Activated CD8-positive, alpha-beta T cell treated with anti-CD3 and anti-CD28 coated beads, Interleukin-2, amount 10 ng/mL, durations not matched to agents 7 days and 5 days (primary cell): ENCODE measurements at places on chromosomes 3 and 15. TPM values are rescaled to one million over a fixed set of nuclear protein-coding genes. Genes with fewer than 3 reads are reported as not detected.

Gene PODXL2
- total RNA-seq = 1.7 TPM

DNA sequence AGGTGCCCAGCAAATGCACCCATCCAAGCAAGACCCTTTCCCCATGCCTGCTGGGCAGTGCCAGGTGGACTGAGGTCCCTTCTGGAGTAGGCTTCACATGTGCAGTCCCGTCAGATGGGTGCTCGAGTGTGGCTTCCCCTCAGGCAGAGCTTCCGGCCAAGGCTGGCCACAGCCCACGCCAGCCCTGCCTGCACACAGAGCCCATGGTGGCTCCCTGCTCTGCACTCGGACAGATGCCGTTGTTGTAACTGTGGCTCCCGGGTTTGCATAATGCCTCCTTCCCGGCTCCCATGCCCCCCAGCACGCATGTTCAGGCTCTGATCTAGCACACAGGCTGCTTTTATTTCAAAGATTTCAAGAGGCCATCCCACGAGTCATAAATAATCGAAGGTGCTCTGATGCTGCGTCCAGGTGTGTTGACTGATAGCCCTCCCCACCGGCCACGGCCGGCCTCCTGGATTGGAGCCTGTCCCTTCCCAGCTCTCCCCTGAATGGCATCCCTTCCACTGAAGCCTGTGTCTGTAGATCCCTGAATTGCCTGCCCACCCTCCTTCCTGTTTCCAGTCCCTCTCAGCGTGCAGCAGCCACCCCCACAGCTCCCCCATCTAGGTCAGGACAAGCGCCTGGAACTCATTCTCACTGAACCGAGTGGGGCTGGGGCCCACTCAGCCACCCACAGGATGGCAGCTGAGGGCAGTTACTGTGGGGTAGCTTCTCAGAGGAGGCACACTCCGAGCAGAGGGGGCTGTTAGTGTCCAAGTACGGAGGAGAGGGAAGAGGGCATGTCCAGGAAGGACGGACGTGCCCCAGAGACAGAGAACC is 100.0 kb upstream of the LINGO1 start:
- H3K36me3 ChIP-seq = no peaks in the 10 kb centered on the region
- no peak for DNase-seq
- H3K4me3 ChIP-seq = no peak overlapping the region
- peaks cover 5% of the 10 kb centered on the region for H3K27me3 ChIP-seq
- H3K4me1 ChIP-seq = no peaks in the 10 kb centered on the region

Gene LTK
- total RNA-seq = 0.21 TPM

DNA sequence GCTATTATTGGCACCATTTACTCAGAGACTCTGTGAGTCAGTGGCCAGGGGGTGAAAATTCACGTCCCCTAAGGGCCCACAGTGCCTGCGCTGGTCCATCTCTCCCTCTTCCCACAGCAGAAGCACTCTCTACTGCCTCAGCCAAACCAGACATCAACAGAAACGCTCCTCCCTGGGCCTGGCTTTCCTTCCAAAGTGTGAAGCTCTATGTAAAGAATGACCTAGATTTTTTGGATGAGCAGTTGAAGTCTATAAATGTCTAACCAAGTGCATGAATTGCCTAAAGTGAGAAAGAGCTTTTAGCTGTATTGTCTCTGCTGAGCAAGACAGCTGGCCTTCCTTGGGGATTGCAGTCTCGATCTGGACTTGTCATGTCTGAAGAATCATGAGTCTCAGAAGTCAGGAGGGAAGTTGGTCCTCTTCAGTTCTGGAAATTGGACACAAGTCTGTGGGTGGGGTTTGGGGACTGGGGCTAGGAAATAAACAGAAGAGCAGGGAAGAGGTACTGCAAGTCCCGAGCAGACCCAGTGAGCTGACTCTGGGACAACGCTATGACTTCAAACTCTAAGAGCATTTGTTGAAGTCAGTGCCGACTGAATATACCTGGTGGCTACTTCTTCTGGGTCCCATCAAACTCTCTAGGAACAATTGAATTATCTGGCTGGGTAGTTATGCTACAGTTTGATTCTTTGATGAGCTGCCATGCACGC is 29.0 kb downstream of the RASGRP1 start:
- H3K4me1 ChIP-seq = peaks cover 97% of the 10 kb centered on the region
- H3K27me3 ChIP-seq = no peaks in the 10 kb centered on the region
- peak overlapping the region; percentile 73 for H3K27ac ChIP-seq
- H3K4me3 ChIP-seq = no peak overlapping the region
- DNase-seq = peak; percentile 13
- H3K36me3 ChIP-seq = peaks cover 93% of the 10 kb centered on the region

- no peak overlapping the region for H3K4me3 ChIP-seq
- H3K36me3 ChIP-seq = no peaks in the 10 kb centered on the region
- H3K4me1 ChIP-seq = no peaks in the 10 kb centered on the region
- H3K27me3 ChIP-seq = no peaks in the 10 kb centered on the region
These were observed 21.9 kb downstream of the POLR2M start for GRCh38 chr15:57728436-57728835.

DNA sequence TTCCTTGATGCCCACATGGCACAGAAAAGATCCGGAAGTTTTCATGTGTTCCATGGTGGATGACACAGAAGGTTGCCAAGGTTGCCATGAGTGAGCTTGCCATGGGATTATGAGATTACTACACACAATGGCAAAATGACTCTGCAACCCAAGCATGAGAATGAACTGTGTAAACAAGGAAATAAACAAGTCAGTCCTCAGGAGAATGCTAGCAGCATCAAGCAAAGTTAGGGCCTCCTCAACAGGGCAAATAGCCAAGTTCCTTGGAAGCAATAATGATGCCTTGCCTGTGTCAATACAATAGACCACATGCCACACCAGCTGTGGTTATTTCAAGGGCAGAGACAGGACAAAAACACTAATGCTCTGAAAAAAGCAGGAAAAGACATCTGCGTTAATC is 41.8 kb downstream of the AQR start:
- no peak overlapping the region for H3K4me3 ChIP-seq
- no peaks in the 10 kb centered on the region for H3K4me1 ChIP-seq
- H3K27me3 ChIP-seq = no peaks in the 10 kb centered on the region
- H3K27ac ChIP-seq = no peak overlapping the region
- no peak for DNase-seq

DNA sequence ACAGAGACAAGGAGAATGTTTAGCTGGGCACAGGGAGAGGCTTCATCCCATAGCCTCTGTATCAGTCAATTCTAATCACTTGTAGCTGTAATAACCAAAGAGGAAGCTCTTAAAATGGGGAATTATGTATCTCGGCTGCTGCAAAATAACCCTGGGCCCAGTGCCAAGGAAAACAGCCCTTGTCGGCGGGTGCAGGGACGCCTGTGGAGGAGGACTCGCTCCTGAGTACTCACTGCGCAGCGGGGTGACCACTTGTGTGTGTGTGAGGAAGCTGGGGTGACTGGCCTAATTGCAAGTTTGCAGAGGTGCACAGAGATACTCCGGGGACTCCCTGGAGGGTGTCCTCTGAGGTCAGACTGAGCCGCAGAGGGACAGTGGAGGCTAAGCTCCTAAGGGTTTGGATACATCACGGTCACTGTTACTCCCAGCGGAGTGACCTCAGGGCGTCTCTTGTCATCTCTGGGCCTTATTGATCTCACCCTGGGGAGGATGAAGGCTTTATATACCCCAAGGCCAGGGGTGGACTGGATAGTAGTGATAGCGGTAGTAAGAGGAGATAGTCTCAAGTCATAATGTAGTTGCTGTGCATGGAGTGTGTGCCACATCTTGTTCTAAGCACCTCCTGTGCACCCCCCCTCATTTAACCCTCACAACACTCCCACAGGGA is 37.2 kb downstream of the SLC6A6 start:
- no peaks in the 10 kb centered on the region for H3K27me3 ChIP-seq
- H3K27ac ChIP-seq = peak overlapping the region; percentile 32
- H3K36me3 ChIP-seq = peaks cover 14% of the 10 kb centered on the region
- DNase-seq = no peak
- no peak overlapping the region for H3K4me3 ChIP-seq

DNA sequence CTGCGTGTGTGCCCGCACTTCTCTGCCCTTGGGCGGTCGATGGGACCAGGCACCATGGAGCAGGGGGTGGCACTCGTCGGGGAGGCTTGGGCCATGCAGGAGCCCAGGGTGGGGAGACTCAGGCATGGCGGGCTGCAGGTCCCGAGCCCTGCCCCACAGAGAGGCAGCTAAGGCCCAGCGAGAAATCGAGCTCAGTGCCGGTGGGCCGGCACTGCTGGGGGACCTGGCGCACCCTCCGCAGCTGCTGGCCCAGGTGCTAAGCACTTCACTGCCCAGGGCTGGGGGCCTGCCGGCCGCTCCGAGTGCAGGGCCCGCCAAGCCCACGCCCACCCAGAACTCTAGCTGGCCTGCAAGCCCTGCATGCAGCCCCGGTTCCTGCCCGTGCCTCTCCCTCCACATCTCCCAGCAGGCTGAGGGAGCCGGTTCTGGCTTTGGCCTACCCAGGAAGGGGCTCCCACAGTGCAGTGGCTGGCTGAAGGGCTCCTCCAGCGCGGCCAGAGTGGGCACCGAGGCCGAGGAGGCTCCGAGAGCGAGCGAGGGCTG is 553 bp upstream of the RTP4 start:
- DNase-seq = no peak
- peaks cover 24% of the 10 kb centered on the region for H3K4me1 ChIP-seq
- H3K36me3 ChIP-seq = peaks cover 42% of the 10 kb centered on the region
- peak overlapping the region; percentile 93 for H3K27ac ChIP-seq

DNA sequence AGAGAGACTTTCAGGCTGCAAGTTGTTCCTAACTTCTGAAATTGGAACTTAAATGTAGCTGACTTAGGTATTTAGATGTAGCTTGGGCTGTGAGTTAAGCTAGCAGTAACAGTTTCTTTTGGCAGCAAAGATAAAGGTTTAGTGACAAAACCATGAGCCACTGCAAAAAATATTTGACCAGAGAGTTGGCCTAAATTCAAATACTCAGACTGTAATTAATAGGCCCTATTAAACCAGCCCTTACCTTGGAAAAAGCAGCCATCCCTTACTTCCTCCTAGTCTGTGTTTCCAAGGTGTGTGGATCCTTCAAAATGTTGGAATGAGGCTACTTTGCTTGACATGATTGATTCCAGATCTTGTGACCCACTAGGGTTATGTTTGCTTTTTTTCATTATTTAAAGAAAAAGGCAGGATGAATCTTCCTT is 8.2 kb downstream of the TPM1 start:
- DNase-seq = no peak
- H3K4me1 ChIP-seq = peaks cover 27% of the 10 kb centered on the region
- H3K27me3 ChIP-seq = peaks cover 27% of the 10 kb centered on the region
- H3K4me3 ChIP-seq = no peak overlapping the region
- no peak overlapping the region for H3K27ac ChIP-seq

Gene RBPMS2
- total RNA-seq = not detected

Gene CPA3
- total RNA-seq = not detected

DNA sequence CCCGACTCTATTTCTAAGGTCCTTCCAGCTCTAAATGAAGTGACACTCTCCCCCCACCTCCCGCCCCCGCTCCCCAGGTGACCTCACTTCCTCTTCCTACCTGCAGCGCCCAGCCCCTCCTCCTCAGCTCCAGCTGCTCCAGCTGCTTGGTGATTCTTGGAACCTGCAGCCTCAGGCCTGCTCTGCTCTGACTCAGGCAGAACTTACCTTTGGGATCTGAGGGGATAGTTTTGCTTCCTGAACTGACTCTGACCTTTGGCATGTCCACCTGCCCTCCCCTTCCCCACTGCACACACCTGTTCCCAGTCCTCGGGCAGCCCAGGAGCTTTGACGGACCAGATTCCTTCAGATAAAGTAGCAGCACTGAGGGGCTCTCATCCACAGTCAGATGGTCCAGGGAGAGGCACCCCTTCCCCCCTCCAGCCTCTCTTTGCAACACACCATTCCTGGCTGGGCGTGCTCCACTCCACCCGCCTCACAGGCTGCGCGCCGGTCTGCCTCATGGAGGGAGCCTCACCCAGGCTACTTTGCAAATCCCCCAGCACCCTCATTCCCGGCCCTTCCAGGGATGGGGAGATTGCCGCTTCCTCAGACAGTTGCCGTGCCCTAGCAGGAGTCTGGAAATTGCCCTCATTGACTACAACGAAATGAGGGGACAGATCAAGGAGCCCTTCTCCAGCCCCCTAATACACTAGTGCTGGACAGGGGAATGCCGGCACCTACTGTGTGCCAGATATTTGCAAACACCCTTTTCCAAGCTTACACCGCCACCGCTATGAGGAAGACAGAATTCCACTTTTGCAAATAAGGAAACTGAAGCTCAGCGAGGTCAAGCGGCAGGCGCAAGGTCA is 692 bp upstream of the C15orf39 start:
- peak overlapping the region; percentile 85 for H3K27ac ChIP-seq
- DNase-seq = peak; percentile 73
- peaks cover 63% of the 10 kb centered on the region for H3K4me1 ChIP-seq
- H3K4me3 ChIP-seq = peak overlapping the region; percentile 90

Gene CHRM5
- not detected for total RNA-seq

Gene NAALADL2
- 0.47 TPM for total RNA-seq

Gene CLSTN2
- not detected for total RNA-seq

Gene IL17RB
- total RNA-seq = 0.32 TPM

Gene CCRL2
- 11.2 TPM for total RNA-seq

Gene LRTM1
- not detected for total RNA-seq

DNA sequence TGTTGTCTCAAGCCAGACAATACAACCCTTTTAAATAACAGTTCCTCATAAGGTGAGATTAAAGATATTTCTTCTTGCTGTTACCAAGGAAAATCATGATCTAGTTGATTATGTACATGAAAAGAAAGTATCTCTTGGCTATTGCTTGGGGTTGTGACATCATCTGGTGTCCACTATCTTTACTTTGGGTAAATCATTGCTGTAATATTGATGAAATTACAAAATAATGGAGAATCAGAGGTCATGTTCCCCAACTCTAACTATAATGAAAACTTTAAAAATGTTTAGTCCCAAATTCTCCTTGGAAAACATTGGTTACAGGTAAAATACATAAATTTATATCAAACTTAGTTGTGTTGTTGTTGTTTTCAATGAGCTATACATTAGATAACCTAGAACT is 142.2 kb downstream of the ARPP21 start:
- H3K27ac ChIP-seq = no peak overlapping the region
- H3K36me3 ChIP-seq = no peaks in the 10 kb centered on the region
- H3K4me1 ChIP-seq = no peaks in the 10 kb centered on the region
- no peak for DNase-seq
- no peaks in the 10 kb centered on the region for H3K27me3 ChIP-seq

Gene FETUB
- total RNA-seq = not detected

- H3K27ac ChIP-seq = no peak overlapping the region
- no peaks in the 10 kb centered on the region for H3K27me3 ChIP-seq
- H3K4me1 ChIP-seq = no peaks in the 10 kb centered on the region
- no peak for DNase-seq
These were observed 16.6 kb downstream of the DUOX1 start for GRCh38 chr15:45146405-45146804.

DNA sequence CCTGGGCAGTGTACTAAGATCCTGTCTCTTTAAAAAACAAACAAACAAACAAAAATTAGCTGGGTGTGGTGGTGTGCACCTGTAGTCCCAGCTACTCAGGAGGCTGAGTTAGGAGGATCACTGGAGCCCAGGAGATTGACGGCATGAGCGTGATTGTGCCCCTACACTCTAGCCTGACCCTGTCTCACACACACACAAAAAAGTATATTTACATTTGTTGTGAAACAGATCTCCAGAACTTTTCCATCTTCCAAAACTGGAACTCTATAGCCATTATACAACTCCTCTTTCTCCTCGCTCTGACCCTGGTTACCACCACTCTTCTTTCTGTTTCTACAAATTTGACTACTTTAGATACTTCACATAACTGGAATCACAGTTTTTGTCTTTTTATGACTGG is 56.0 kb upstream of the CCNB2 start:
- no peak overlapping the region for H3K27ac ChIP-seq
- peaks cover 18% of the 10 kb centered on the region for H3K4me1 ChIP-seq
- no peak overlapping the region for H3K4me3 ChIP-seq
- H3K27me3 ChIP-seq = no peaks in the 10 kb centered on the region
- DNase-seq = no peak

Gene CLDN18
- total RNA-seq = not detected

- no peak overlapping the region for H3K4me3 ChIP-seq
- DNase-seq = no peak
- no peaks in the 10 kb centered on the region for H3K27me3 ChIP-seq
- peaks cover 15% of the 10 kb centered on the region for H3K4me1 ChIP-seq
- H3K27ac ChIP-seq = no peak overlapping the region
These were observed 127.2 kb upstream of the STT3B start for GRCh38 chr3:31405515-31405914.
